ENCODE measurements at places on chromosomes 6 and 20.

DNA sequence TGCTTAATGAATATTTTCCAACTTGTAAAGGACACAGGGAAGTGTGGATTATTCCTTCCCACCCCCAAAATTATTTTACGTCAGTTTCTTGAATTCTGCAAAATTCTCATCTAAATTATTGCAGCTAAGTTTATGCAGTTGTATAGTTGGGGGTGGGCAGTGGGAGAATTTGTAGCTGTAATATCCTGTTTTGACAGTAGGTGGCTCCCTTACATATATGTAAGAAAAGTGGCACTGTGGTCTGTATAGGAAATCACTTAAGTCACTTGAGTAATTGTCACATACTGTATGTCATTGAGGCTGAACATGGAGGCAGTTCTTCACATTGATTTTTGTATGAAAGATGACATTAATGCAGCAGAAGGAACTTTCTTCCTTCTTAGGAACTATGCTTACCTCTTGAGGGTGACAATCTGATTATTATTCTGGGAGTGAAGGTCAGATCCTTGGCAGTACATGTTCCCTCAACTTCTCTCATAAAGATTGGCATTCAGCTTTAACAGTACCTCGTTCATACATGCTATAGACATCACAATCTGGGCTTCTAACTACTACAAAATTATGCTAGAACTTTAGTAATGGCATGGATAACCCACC, 14.6 kb upstream of the CFAP206 start:
- no peak for DNase-seq

DNA sequence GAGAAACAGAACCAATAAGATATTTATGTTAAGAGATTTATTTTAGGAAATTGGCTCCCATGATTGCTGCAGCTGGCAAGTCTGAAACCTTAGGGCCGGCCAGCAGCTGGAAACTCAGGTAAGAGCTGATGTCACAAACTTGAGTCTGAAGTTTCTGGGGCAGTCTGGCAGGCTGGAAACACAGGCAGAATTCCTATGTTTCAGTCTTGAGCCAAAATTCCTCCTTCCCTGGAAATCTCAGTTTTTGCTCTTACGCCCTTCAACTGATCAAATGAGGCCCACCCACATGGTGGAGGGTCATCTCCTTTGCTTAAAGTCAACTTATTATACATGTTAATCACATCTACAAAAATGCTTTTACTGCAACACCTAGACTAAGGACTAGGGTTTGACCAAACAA, 184.1 kb downstream of the SOD2 start:
- DNase-seq, result no peak

- DNase-seq, result no peak
Observed at GRCh38 chr6:14088600-14089192, 28.9 kb upstream of the CD83 start.

DNA sequence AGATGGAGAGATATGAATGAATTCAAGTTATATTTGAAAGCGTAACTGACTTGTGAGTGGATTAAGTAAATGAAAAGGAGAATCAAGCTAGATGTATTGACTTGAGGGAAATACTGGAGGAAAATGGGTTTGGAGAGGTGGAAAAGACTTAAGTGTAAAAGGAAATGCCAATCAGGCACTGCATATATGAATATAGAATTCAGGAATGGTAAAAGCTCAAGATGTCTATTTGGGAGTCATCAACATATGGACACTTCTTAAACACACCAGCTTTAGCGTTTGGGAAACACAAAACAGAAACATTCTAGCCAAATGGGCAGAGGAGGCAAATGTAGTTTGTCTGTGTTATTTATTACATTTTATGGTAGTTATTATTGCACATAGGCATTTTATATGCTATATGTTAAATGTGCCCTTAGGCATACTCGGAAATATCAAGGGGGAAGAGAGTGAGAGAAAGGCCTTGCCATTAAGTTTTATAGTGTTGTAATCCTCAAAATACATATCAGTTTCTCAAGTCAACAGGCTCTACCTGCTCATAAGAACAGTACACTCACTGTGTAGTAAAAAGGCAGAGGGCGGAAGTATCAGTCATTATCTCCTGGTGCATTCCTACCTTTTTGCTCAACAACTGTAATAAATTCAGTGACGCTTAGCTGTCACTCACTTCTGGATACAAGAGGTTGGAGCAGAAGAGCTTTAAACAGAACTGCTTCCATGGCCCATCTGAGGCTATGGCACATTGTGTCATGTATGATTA, 33.7 kb upstream of the ME1 start:
- DNase-seq, result no peak

GRCh38 chr20:21981597-21982344, 276.3 kb downstream of the PAX1 start:
- DNase-seq, result no peak

- DNase-seq, result no peak
Observed at GRCh38 chr20:24545168-24545567, 75.7 kb downstream of the SYNDIG1 start.

DNA sequence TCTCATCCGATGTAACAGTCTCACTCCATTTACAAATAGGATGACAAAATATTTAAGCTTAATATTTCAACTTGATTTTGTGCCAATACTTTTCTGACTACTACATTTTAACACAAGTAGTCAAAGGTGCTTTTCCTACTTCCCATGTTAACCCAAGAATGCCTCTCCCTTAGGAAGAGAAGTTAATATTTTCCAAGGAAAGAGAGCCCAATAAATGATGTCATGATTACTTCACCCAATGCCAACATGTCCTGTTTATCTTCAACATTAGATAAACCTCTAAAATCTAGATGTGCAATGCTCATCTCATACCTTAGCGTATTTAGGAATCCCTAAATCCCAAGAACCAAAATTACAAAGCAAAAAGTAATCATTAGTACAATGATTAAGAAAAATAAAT, 156.7 kb upstream of the TENT5A start:
- no peak for DNase-seq

Data from activated CD8-positive, alpha-beta memory T cell treated with anti-CD3 and anti-CD28 coated beads for 4 hours (primary cell).